HCT116 (cell line): ENCODE measurements at places on chromosomes 1 and 21. TPM values are rescaled to one million over a fixed set of nuclear protein-coding genes. Genes with fewer than 3 reads are reported as not detected.

Gene CFHR1
- 0.34 TPM for total RNA-seq

Gene LAD1
- 56.1 TPM for total RNA-seq

Gene FCER1G
- total RNA-seq: 0.86 TPM

Gene BACH1
- 28.4 TPM for total RNA-seq

Gene PADI1
- 0.37 TPM for total RNA-seq

Gene OR2M4
- total RNA-seq: not detected

Gene LAMB3
- total RNA-seq: 70.2 TPM

Gene DNAI4
- 3.9 TPM for total RNA-seq

Gene NADK
- 93.4 TPM for total RNA-seq

Gene NUP210L
- 0.10 TPM for total RNA-seq

Gene SLC9A1
- total RNA-seq: 21.7 TPM

Gene OR10Z1
- total RNA-seq: not detected

Gene SH2D1B
- total RNA-seq: 0.12 TPM

Gene FLG2
- not detected for total RNA-seq

Gene KRTAP19-1
- not detected for total RNA-seq
